ENCODE measurements at places on chromosomes 11 and 22.

DNA sequence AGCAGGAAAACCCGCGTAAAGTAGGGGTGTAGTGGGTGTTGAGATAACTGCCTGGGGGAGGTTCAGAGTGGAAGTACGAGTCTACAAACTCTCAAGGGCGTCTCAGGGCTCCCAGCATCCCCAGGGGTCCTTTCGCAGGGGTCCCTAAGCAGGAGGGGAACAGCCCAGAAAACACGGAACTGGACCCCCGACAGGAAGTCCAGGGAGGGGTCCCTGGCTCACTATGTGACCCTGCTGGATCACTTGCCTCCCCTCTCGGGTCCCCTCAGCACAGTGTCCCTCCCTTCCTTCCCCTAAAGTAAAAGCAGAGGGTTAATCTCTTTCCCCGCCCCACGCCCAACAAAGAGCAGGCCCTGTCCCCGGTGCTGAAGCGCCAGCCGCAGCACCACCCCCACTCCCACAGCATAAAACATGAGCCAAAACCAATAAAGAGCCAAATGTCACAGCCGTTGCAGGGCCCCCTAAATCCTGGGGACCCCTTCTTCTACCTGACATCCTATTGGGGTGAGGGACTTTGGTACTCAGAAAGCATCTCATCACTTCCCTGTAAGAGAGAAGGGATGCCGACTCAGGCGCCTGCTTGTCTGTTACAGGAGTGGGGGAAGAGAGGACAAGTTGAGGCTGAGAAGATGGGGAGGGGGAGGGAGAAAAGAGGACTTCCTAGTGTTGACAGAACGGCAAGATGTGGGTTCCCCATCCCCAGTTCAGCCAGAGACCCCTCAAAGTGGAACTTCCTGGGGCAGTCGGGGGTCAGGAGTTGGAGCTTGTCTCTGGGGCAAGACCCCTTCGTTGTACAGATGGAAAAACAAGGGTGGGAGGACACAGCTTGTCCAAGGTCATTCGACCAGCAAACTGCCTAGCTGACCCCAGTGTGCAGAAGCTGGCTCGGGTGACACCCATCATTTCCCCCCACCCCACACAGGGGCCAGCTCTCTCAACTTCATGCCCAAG, 1.4 kb upstream of the NEFH start:
- no peak for DNase-seq

DNA sequence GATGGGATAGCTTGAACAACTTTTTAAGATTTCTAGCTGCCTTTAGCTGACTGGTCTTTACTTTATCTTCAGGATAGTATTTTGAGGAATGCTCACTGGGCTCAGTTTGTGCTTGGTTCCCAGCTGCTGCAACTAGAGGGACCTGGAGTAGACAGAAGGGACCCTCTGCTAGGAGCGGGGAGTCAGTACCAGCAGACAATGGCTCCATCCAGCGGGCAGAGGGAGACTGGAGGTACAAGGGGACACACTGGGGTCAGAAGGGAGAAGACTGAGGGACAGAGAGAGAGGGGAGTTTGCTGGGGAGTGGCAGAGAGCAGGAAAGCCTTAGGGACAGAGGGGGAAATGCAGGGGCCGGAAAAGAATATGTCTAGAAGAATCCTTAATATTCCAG, 22.0 kb upstream of the ACER3 start:
- DNase-seq = no peak

DNA sequence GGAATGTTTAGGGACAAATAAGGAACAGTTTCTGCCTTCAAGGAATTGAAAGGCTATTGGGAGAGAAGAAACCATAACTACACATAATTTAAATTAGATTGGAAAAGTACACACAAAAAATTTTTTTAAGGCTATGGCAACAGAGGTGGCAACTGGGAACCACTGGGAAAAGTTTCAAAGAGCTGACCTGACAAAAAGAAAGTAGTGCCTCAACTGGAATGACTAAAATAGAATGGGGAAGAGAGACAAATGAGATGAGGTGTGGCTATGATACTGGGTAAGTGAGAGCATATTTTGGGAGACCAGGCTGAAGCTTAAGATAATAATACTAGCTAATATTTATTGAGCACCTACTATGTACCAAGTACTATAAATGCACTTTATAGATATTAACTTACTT, 2.9 kb upstream of the AKIP1 start:
- no peak for DNase-seq

GRCh38 chr11:110526323-110526722, 96.6 kb downstream of the FDX1 start:
- no peak for DNase-seq

DNA sequence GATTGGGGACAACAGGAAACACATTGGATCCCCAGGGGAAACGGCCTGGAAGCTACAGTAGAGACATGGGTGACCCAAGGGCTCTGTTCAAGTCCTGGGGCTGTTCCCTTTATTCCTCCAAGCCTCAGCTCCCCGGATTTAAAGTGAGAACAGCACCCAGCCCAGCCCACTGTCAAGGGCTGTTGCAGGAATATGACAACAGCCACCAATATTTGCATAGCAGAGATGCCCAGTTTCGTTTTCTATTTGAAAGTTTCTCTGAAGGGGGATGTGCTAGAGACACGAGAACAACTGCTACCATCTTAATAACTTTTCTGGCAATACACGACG, 81.1 kb upstream of the WNT7B start:
- no peak for DNase-seq

GRCh38 chr22:24510637-24511625, 15.8 kb downstream of the UPB1 start:
- DNase-seq = no peak

- no peak for DNase-seq
These were observed 6.5 kb downstream of the PTDSS2 start for GRCh38 chr11:456533-456932.

GRCh38 chr22:39454385-39454871, 2.4 kb upstream of the MGAT3 start:
- DNase-seq = no peak

Data from activated T-cell treated with anti-CD3 and anti-CD28 coated beads for 1 hour (primary cell).